ENCODE measurements at places on chromosomes 6 and 20.

DNA sequence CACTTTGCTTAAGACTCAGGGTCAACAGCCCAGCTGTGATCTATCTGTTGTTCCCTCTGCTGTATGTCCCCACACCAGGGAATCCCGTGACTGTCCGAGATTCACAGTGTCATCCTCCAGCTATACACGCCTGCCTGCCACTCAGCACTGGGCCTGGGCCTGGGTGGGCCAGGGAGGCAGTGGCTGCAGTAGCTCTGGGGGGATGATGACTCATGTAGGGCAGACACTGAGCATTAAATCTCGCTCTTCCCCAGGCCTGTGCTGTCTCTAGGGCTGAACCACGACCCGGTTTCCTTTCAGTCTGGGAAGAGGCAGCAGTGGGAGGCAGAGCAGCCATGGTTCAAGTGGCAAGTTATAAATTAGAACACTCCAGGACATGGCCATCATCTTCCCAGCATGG, 173.9 kb downstream of the LRFN2 start:
- no peak for DNase-seq

DNA sequence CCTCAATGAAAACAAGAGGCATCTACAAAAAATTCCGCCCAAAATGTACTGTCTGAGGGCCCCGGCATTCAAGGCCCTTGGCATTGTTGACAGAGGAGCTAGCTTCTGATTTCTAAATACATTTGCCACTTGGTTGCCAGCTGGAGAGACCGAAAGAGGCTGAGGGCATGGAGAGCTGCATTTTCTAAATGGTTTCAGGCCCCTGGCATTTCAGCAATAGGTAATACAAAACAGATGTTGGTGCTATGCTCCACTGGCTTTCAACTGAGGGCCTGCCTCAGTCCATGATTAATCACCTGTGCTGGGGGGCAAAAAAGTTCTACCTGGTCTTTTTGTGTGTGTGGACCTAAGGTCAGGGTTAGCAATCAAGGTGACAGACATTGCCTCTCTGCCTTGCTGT, 79.5 kb upstream of the ISM1 start:
- DNase-seq: no peak

DNA sequence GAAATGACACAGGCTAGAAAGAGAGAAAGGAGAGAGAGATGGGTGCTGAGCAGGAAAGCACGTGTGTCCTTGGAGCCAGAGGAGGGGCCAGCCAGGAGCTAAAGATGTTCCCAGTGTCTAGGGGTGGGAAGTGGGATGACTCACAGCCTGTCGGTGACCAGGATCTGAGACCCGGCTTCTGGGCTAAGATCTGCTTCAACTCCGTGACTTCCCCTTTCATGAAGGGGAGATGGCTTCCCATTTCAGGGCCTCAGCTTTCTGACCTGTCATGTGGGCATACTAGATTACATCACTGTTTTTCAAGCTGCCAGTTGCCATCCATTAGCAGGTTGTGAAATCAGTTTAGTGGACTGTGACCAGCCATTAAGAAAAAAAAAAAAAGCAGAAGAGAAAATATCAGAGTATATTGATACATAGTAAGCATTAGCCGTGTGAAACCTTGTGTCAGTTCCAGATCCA, 5.4 kb downstream of the TGM3 start:
- no peak for DNase-seq

GRCh38 chr6:14058029-14058695, 59.4 kb upstream of the CD83 start:
- no peak for DNase-seq

DNA sequence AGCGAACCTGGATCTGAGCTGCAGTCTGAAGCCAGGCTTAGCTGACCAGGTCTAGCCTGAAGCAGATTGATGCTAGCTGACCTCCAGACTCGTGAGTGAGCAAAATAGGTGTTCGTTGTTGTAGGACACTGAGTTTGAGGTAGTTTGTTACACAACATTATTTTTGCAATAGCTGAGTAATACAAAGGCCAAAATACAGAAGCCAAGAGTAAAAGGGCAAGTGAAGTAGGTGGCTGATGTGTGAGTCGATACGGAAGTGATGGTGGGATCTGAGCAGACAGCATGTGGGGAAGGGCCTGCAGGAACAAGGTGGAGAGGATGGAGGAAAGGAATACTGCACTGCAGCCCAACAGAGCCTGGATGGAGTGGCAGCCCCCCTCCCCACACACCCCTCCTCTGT, 8.5 kb upstream of the SPATS1 start:
- no peak for DNase-seq

DNA sequence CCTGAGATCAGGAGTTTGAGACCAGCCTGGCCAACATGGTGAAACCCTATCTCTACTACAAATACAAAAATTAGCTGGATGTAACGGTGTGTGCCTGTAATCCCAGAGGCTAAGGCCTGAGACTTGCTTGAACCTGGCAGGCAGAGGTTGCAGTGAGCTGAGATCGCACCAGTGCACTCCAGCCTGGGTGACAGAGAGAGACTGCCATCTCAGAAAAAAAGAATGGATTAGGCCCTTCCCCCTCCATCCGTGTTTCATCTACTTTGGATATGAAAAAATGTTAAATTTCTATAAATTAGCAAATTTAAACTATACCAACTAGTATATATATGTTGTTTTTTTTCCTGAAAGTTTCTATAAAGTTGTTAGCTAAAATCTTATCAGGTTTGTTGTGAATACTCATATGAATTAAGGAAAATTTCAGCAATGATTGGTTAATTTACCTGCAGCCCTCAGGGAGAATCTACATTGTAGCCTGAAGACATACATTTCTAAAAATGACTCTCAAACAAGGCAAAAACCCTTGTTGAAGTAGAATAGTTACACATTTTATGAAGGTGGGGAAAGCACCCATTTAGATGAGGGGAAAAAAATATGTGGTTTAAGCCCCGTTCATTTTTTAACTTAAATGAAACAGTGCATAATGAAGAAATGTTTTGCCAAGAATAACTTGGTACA, 120.9 kb downstream of the TIAM2 start:
- no peak for DNase-seq

DNA sequence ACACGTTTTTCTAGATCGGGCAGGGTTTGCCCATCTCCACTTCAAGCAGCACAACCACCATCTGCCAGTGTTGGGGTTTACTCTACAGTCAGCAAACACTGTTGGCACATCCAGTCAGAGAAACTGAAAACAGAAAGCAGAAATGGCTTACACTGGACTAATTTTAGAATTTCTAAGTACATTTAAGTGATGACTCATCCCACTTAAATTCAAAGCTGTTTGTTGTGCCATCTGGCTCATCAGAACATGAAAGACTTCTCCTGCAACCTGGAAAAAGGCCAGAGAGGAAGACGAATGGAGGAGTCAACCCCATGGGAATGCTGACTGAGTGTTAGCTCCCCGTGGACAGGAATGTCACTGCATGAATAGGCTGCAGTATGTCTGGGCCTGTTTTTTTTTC, 21.8 kb downstream of the FAM209B start:
- DNase-seq: no peak

- no peak for DNase-seq
Measured at GRCh38 chr6:158798311-158798710, 20.9 kb downstream of the EZR start.

DNA sequence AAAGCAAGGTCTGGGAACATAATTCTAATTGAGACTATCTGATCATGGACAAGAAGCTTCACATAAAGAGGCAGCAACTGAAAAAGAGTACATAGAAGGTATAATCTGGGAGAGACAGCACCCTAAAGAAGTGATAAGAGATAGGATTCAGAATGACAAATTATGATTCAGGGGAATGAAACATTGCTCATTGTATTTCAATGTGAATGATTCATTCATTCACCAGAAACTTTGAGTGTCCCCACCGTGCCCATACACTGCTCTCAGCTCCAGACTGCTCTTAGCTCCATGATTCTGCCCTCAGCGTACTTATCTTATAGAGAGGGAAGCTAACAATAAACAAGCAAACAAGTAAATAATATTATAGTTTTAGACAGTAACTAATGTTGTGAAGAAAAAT, 329.3 kb upstream of the IRAK1BP1 start:
- DNase-seq: no peak

DNA sequence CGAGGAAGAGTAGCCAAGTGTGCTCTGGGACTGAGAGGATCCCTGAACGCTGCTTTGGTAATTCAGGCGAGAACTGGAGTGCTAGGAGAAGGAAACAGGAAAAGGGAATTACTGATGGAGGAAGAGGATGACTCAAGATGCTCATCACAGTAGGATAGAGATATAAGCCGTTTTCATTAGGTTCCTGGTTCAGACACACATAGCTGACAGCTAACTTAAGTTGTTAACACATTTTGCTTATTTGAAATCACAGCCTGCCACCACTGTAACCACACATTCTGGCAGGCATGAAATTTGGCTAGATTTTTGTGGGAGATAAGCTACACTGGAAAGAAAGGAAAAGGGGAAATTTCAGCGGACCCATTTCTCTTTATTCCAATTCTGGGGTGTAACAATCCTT, 138.2 kb upstream of the SLC22A16 start:
- DNase-seq: no peak

DNA sequence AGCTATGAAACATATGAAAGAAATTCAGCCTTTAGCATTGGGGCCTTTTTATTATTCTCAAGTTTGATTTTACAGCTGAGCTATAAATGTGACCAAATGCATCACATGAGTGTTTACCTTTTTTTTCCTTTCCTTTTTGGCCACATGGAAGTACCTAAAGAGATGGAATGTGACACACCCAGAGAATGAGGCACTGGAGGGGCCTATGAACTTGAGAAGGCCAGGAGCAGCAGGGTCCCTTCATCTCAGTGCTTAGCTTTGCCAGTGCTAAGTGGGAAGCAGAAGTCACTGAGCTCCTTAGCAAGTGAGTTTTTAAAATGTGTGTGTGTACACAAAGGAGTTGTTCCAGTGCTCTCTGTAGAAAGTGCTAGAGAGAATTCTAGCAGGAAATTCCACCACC, 44.7 kb downstream of the RREB1 start:
- DNase-seq: no peak

GRCh38 chr20:45959126-45959525, 12.9 kb downstream of the ZNF335 start:
- DNase-seq: no peak

GRCh38 chr6:38350220-38350619, 289.5 kb downstream of the BTBD9 start:
- no peak for DNase-seq

- DNase-seq: no peak
Measured at GRCh38 chr6:122145741-122146240, 253.7 kb upstream of the HSF2 start.

- no peak for DNase-seq
Measured at GRCh38 chr6:27579973-27580372, 107.1 kb upstream of the ZNF184 start.

DNA sequence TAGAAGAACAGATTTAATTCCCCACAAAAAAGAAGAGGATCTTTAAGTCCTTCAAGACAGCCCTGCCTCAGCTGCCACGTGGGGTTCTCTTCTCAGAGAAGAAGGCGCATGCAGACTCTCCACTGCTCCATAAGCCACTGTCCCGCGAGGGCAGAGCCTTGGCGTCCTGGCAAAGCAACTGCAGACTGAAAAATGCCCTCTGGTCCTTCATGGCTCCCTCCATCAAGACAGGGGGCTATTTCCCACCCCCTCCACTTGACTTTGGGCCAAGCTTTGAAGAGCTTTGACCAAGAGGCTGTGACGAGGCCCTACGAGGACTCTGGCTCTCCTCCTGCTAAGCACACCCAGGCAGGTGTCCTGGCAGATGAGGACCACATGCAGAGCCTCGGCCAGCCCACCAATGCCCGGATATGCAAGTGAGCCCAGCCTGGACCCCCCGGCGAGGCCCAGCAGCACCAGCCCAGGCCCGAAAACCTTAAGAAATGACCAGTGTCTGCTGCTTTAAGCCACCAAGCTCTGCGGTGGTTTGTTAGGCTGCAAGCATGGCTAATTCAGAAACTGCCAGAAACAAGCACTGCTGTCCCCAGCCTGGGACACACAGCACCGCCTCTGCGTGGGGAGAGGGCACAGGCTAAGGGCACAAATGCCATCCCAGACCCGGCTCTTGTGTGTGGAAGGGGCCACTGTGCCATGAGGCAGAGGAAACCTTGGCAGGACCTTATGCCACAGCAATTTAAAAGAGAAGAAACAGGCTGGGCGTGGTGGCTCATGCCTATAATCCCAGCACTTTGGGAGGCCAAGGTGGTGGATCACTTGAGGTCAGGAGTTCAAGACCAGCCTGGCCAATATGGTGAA, 16.1 kb downstream of the GMEB2 start:
- DNase-seq: no peak

DNA sequence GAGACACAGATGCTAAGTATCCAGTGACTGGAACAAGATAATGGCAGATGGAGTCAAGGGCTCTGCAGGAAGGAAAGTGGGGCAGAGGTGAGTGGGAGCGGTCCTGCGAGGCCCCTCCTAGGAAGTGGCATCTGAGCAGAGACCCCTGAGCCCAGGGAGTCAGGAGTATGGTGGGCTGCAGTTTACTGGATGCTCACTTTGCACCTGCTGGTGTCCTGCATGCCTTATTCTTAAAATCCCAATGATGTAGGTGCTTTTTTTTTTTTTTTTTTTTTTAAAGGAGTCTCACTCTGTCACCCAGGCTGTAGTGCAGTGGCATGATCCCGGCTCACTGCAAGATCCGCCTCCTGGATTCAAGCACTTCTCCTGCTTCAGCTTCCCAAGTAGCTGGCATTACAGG, 5.6 kb downstream of the CEBPB start:
- no peak for DNase-seq

DNA sequence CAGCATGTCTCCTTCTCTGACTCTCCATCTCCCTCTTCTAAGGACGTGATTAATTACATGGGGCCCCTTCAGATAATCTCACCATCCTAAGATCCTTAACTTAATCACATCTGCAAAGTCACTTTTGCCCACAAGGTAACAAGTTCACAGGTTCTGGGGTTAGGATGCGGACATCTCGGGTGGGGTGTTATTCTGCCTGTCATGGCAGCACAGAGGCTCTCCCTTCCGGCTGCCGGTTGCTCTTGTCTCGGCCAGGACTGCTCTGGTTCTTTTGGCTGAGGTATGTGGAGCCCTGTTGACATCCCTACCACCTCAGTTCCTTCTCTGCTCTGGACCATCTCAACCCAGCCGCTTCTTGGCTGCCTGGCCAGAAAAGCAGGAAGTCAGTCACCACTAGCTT, 4.2 kb upstream of the CST11 start:
- DNase-seq: no peak
